T-helper 9 cell (primary cell): ENCODE measurements at places on chromosomes 4 and X.

DNA sequence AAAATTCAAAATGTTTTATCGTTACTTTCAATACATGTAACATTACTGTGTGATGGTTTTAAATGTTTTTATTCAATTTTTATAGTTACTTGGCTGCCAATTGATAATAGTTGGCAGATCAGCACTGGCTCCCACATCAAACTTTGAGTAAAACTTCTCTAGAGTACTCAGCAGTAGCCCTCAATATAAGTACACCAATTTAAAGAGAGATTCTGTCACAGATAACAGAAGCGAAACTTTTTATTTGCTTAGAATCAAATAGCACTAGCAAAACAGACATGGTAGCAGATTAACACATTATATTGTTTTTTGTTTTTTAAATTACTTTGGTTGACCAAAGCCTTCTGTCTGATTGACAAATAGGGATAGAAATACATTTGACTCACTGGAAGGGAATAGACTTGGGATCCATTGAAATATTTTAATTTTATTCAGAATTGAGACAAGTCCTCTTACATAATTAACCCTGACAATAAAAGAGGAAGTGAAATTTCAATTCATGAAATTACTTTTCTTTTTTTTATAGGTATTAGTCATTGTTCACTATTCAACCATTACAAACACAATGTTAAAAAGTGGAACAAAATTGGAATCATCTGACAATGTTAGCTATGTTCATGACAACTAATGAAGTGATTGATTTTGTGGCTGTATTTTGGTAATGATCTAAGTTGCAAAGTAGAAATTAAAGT, 554.9 kb downstream of the KLHL4 start:
- no peak for DNase-seq

GRCh38 chr4:158513256-158513655, 8.4 kb upstream of the RXFP1 start:
- DNase-seq: no peak

- no peak for DNase-seq
These were observed 23.0 kb downstream of the GAB3 start for GRCh38 chrX:154727871-154728270.

DNA sequence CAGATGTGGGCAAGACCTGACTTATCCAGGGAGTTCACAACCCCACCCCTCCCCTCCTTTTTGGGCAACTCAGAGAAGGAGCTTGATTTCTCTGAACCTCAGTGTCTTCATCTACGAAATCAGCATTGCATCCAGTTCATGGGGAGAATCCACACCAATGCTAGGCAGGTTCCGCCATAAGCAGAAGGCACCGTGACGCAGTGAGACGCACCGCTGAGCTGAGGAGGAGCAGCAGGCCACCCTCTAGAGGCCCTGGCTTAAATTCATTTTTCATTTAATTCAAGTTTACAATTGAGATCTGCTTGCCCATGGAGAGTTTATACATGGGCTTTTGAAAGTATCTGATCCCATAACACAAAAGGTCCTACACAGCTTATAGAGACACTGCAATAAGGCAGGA, 55.7 kb downstream of the CPZ start:
- DNase-seq: no peak

DNA sequence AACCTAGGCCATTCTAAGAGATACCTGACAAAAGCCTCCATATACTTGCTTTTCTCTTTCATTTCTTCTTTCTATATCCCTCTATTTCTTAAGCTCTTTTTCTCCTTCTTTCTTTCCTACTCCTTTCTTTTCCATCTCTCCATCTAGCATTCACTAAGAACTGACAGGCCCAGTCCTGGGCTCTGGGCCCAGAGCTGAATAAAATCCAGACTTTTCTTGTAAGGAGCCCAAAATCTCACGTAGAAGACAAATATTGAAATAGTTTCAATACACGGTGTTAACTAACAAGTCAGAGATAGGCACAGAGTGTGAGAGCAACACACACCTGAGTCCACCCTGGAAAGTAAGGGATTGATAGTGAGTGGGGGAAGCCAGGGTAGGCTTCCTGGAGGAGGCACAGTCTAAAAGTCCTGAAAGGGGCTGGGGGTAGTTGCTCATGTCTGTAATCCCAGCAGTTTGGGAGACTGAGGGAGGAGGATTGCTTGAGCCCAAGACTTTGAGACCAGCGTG, 73.2 kb upstream of the EFNB1 start:
- no peak for DNase-seq

DNA sequence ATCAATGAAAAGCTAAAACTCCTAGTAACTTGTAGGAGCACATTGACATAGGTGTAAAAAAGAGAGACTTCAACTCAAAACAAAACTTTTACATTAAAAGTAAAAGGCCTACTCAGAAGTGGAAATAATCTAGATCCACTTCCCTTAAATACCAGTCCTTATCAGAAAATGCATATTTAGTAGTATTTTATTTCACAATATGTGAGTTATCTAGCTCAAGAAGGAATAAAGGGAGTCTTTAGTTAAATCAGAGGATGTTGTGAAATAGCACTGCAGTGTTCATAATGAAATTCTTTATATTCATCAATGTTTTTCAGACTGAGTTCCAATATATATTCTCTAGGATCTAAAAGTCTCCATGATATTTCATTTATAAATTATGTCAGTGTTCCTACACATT, 715.0 kb downstream of the GRID2 start:
- no peak for DNase-seq

DNA sequence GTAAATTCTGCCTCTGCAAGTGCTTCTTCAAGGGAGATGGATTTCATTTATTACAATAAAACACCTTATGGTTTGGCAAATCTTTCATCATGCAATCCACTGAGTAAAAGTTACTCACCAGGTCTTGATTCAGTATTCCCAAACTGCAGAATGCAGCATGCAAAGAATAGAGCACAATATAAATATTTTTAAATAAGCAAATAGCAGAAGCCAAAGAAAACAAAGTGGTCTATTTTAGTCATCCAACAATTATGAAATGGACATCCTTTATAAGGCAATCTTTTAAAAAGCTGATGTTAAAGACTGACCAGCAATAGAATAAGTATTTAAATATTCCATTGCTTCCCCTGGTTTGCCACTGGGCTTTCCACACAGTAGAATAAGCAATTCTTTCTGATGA, 59.5 kb downstream of the SLC39A8 start:
- no peak for DNase-seq
